Activated CD4-positive, alpha-beta T cell treated with anti-CD3 and anti-CD28 coated beads, Interleukin-2, amount 10 ng/mL, durations not matched to agents 7 days and 5 days (primary cell): ENCODE measurements at places on chromosomes 6 and 20. TPM values are rescaled to one million over a fixed set of nuclear protein-coding genes. Genes with fewer than 3 reads are reported as not detected.

Gene C2
- 0.57 TPM for total RNA-seq

Gene E2F1
- total RNA-seq, result 69.8 TPM

Gene FHL5
- not detected for total RNA-seq

Gene MAP3K5
- 23.4 TPM for total RNA-seq

Gene ISM1
- 1.4 TPM for total RNA-seq

Gene ARFGEF3
- 0.06 TPM for total RNA-seq

Gene TRIM31
- not detected for total RNA-seq

Gene MYT1
- not detected for total RNA-seq

Gene SIRPB2
- total RNA-seq, result not detected

Gene SASH1
- 0.50 TPM for total RNA-seq

Gene IL17A
- total RNA-seq, result 0.82 TPM

Gene FRMD1
- total RNA-seq, result not detected

Gene PLCB1
- total RNA-seq, result 1.2 TPM

Gene HSPA12B
- total RNA-seq, result not detected

Gene CABLES2
- total RNA-seq, result 22.5 TPM

Gene LPA
- total RNA-seq, result not detected

Gene HEY2
- total RNA-seq, result not detected

Gene CASS4
- 8.6 TPM for total RNA-seq

Gene BMP6
- not detected for total RNA-seq

Gene BTN2A1
- 33.7 TPM for total RNA-seq

Gene NRN1
- total RNA-seq, result 7.0 TPM

Gene FOXQ1
- not detected for total RNA-seq

Gene BFSP1
- total RNA-seq, result 2.0 TPM

Gene SMOC2
- not detected for total RNA-seq

Gene MOG
- total RNA-seq, result not detected

Gene TLDC2
- not detected for total RNA-seq

Gene MMUT
- total RNA-seq, result 18.5 TPM

Gene SOX18
- total RNA-seq, result 0.15 TPM

Gene SLC25A27
- total RNA-seq, result not detected

Gene SRMS
- total RNA-seq, result not detected

Gene ATP5F1E
- total RNA-seq, result 101 TPM

Gene CHMP4B
- total RNA-seq, result 105 TPM

Gene GNRH2
- total RNA-seq, result 1.2 TPM

Gene TREM1
- total RNA-seq, result not detected

Gene FAM83D
- 22.6 TPM for total RNA-seq

Gene SLC24A3
- total RNA-seq, result not detected

Gene RGS17
- total RNA-seq, result not detected

Gene MCM9
- total RNA-seq, result 21.2 TPM

Gene GABBR1
- total RNA-seq, result 50.5 TPM

Gene CTAGE9
- not detected for total RNA-seq

Gene TMC2
- total RNA-seq, result not detected

Gene FAM217B
- total RNA-seq, result 40.6 TPM

Gene CPNE5
- total RNA-seq, result 0.47 TPM
